Activated naive CD8-positive, alpha-beta T cell treated with anti-CD3 and anti-CD28 coated beads, Interleukin-2, amount 50 U/mL, for 16 hours (primary cell): ENCODE measurements at places on chromosomes 3 and 15.

DNA sequence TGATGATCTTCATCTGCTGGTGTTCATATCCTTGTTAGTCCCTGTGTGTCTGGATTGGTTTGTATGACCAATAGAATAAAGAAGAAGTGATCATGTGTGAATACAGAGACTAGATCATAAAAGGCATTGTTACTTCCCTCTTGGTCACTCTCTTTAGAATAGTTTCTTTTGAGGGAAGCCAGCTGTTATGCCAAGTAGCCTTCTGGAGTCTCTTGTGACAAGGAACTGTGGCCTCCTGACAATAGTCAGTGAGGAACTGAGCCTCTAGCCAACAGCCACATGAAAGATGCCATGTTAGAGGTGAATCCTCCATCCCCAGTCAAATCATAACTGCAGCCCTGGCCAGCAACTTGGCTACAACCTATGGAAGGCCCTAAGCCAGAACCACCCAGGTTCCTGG, 63.0 kb upstream of the SMAD3 start:
- DNase-seq: no peak

DNA sequence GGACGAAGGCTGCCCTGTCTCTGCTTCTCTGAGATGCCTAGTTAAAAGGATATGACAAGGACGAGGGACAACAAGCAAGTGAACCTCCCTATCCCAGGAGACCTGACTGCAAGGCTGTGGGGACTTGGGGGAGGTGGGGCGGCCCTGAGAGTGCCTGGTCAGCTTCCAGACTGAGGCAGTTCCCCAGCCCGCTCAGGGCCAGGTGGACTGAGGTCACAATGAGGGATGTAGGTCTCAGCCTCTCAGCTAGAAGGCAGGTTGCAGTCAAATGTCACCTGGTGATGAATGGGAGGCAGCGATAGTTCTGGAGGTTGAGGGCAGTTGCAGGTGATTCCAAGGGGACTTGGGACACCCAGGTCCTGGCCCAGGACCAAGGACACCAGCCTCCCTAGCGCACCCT, 30.6 kb downstream of the TKT start:
- no peak for DNase-seq

GRCh38 chr3:155753038-155753639, 8.3 kb upstream of the PLCH1 start:
- no peak for DNase-seq

DNA sequence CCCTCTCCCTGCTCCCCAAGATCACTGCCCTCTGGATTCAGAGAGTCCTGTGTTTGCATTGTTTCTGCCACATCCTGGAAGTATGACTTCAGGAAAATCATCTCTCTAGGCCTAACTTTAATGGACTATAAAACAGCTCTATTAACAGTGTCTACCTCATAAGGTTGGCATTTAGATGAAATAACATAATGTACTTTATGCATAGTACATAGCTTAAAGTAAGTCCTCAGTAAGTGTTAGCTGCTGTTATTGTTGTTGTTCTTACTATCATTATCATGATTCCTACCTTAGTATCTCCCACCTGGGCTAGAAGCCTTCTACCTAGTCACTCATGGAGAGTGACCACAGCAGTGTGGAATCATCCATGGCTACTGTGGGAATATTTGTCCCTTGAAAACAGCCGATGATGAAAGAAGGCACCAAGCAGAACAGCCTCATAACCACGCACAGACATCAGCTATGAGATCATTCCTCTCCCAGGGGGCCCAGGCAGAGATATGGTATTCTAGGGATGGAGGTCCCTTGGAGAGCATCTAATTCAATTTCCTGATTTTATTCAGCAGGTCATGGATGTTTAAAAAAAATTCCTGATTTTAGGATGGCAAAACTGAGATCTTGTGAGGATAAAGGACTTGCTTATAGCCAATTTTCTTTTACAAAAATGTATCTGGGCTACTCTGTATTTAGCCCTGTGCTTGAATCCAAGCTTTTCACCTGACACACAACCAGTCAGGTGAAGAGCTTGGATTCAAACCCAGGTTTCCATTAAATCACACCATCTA, 1.9 kb downstream of the FSD2 start:
- DNase-seq: no peak

GRCh38 chr3:10602271-10602670, 96.9 kb upstream of the ATP2B2 start:
- DNase-seq: no peak

DNA sequence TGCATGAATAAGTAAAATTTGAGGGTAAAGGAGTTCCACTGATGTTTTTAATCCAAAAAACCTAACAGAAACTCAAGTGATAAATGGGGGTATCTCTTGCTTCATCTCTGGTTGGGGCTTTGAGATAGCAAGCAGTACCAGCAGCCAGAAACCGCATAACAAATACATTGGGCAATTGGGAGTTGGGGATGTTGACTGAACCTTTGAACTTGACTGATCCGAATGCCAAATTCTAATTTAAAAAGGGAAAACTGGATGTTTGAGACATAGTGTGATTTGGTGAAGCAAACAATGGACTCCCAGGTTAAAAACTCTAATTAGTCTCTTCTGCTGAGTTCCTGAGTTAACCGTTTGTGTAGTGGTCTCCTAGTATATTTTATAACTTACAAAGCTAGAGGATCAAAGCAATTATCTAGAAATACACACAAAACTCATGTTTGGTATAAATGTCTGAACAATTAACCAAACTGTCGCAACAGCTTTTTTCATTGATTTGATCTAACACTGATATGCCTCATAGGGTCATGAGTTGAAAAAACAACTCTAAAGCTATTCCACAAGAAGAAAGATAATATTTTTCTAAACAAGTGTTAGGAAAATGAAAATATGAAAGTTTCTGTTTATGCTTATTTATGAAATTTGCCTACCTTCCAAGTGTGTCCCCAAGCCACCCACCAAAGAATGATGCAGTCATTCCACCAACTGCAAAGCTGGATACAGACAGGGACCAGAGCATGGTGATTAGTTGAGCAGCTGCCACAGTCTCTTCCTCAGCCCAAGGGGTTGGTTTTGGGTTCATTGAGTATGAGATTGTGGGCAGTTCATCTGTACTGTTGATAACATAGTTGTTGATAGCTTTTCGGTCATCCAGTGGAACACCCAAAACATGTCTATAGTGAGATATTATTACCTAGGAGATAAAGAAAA, 12.4 kb downstream of the SLC2A2 start:
- no peak for DNase-seq

GRCh38 chr15:91866371-91866905, 12.9 kb downstream of the SLCO3A1 start:
- no peak for DNase-seq

DNA sequence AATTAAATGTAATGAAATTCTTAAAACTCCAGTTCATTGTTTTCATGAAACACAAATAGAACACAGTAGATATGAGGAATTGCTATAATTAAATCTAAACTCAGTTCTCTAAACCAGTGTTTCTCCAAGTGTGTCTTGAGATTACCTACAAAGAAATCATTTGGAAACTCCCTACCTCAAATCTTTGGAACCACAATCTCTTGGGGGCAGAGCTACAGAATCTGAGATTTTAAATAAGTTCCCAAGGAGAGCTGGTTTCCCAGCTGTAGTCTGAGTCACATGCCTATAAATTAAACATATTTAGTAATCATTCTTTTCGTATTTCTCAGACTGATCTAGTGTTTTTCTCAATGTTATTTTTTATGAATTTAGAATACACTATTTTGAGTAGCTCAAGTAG, 17.0 kb upstream of the ACTC1 start:
- DNase-seq: no peak

DNA sequence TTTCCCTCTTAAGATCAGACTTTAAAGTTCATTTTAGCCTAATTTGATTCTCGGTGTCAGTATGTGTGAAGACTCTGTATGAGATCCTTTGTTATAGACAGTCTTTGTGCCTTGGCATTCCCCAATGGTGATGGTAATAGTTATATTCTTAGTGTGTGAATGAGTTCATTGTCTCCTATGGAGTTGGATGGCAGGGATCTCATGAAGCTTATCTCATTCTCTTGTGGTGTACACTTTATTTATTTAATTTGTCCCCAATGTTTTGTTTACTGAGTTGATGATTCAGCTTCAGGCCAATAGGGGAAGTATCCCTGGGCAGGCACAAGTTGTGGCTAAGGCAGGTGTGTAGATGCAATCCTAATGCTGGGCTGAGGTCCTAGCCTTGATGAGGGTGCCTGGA, 222.0 kb upstream of the DPPA4 start:
- no peak for DNase-seq

DNA sequence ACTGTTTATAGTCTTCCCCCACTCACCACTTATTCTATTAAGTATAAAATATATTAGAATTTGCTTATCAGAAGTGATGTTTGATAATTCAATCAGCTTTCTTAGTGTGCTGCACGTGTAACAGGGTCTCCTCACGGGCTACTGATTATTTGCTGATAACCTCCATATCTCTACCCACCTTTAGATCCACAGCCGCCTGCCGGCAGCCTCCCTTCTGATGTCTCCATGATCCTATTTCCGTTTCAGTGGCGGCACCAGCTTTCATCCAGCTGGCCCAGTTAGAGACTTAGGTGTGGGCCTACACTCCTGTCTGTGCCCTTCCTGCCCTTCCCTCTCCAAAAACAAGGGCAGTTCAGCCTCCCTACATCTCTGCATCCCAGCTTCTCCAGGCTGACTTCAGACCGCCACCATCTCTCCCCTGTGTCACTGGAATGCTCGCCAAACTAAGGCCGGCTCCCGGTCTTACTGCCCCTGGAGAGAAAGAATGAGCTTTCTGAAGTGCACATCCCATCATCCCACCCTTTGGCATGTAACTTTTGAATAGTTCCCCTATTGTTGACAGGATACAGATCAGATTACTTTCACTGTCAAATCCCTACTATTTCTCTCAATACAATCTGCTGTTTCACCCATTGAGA, 76.6 kb upstream of the PRTG start:
- no peak for DNase-seq

DNA sequence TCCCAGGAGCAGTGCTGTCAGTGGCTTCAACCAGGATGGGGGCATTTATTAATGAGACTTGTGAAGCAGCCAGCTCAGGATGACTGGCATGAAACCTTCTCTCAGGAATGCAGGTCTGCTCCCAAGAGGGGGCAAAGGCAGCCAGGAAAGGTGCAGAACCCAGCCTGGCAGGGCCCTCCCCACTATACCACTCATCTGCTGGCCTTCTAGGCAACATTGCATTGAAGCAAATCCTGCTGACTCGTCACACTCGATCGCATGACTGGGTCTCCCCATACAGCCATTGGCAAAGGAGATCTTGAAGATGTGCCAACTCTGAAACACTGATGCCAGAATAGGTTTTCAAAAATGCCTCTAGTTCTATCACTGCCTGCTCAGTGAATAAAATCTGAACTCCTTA, 65.7 kb upstream of the CMTM7 start:
- DNase-seq: no peak

DNA sequence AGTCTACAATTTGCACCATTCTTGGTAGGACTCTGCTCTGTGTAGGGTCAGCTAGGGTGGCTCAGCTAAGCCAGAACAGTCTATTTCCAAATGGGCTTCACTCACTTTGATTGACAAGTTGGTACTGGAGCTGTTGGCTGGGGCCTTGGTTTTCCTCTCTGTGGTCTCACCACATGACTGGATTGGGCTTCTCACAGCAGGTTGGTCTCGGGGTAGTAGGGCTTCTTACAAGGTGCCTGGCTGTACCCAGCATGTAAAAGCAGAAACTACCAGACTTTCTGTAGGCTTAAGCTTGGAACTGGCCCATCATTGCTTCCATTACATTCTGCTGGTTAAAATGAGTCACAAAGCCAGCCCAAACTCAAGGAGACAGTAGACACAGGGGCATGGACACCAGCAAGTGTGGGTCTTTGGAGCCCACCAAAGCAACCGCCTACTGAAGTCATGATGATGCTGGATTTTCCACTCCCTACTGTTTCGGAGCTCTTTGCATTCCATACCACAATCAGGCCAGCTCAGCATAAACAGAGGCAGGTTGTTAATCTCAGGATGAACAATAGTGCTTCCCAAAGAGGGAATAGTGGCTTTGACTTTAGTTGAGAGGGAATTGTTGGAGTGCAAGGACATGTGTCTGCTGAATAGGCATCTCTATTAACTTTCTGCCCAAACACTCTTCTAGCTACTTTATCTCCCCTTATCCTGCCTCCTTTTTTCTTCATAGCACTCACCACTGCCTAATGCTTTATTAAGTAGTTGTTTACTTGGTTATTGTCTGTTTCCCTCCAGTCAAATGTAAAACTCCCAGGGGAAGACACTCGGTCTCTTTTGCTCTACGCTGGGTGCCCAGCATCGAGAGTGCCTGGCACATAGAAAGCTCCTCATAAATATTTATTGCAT, 78.0 kb upstream of the RARB start:
- DNase-seq: no peak

DNA sequence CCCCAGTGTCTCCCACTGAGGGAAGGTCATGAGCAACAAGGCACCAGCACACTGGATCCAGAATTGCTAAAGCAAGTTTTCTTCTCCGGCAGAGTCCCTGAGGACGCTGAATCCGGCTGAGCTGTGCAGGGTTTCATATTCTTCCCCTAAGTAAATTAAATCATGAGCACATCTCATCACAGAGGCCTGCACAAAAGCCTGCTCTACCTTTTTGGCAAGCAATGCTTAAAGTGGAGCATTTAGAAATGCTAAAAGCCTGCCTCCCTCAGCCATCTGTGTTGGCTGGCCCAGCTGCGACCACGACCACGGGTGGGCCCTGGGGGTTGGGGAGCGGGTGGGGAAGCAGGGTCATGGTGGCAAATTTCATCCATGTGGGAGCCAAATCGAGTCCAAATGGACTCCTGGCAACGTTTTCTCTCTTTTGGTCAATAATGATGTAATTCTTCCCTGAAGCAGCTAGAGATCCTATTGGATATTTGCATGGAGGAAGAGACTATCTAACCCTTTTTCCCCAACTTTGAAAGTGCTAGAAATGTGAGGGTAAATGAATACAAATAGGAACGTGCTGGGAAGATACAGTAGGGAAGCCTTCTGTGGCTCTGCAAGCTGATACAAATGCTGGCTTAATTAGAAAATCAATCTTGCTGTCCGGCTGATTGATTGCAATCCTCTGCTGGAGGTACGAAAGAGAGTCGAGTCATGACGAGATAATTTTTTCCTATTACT, 532.8 kb upstream of the TBL1XR1 start:
- DNase-seq: no peak

- no peak for DNase-seq
Measured at GRCh38 chr15:37206690-37207089, 106.3 kb upstream of the MEIS2 start.

- DNase-seq: no peak
Measured at GRCh38 chr3:18423401-18424212, 1.5 kb downstream of the SATB1 start.

DNA sequence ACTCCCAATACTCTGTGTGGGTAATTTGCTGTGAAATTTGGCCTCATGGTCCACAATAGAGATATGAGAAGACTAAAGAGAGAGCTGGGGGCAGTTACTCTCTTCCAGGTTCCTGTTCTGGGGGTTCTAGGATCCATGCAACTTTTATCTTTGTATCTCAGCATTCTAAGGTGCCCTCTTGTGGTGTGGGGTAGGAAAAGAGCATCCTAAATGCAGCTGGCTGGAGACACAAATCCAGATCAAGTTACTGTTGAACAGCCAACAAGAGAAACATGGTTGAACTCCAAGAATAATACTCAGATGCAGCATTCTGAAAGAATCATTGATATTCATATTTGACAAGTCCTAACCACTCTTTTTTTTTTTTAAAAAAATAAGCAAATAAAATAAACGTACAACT, 238.2 kb downstream of the GREM1 start:
- DNase-seq: no peak

GRCh38 chr15:29452881-29453731, 183.5 kb upstream of the NSMCE3 start:
- no peak for DNase-seq
